ENCODE measurements at places on chromosomes 12 and 14. TPM values are rescaled to one million over a fixed set of nuclear protein-coding genes. Genes with fewer than 3 reads are reported as not detected.

- no peak for DNase-seq
Measured at GRCh38 chr12:116384691-116385485, 107.4 kb upstream of the MED13L start.

DNA sequence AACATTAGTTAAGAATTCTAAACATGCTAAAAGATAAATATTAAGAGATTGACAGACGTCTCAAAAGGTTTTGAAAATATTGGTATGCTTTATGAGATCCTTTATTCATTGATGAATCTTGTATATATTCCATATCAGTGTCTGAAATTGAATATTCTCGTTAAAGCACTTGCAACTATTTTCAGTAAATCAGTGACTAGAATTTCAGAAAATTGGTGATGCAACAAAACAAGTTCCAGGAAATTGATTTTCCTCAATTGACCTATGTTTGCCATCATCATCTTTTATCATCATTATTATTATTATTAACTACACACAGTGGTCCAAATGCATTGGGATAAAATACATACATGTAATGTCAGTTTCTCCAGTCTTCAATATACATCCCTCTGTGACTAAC is 453.6 kb downstream of the CCER1 start:
- DNase-seq = no peak

DNA sequence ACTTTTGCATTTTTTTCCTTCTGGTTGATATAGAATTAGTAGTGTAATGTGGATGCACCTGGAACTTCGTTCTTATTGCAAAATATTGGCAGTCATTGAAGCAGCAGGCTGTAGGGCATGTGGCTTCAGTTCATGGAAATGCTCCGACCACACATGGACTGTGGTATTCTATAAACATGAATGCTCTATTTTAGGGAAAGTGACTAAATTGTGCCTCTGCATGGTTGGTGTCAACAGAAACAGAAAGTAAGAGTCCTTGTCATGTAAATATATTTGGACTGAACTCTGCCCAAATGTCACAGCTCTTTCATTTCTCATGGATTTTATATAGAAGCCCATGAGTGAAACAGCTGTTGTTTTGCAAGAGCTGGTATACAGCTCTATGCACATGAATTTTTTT is 917.0 kb downstream of the LRFN5 start:
- DNase-seq = no peak

DNA sequence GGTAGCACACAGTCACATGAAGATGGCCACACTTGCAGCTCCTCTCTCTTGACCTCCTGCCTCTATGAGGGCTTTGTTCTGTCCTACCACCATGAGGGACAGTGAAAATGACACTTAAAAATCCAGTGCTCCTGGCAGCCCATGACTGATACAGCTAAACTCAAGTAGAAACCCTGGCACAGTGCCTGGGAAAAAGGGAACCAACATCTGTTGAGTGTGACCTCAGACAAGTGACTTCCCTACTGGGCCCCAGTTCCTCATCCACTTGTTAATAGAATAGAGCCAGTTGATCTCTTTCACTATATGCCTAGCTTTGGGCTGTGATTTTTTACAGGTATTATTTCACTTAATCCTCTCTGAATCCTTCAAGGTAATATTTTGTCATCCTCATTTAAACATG is 4.8 kb downstream of the GUCY2C start:
- peak; percentile 34 for DNase-seq

DNA sequence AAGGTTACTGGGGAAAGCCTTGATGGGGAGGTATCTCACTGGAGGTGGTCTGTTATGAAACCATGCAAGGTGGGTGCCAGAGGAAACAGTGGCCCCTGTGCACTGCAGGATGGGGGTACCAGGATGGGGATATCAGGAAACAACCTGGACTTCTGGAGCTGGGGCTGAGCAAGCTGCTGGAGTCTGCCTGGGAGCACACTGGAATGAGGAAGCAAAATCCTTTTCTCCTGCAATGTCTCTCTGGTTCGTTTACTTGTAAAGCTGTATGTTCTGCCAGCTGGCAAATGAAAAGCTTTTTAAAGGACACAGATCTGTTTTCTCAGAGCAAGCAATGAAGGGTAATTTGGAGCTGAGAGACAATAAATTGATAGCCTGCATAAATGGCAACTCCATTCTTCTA is 23.2 kb upstream of the SERPINA1 start:
- DNase-seq = no peak

GRCh38 chr14:104406831-104407230 is 172.7 kb upstream of the C14orf180 start:
- DNase-seq = no peak

DNA sequence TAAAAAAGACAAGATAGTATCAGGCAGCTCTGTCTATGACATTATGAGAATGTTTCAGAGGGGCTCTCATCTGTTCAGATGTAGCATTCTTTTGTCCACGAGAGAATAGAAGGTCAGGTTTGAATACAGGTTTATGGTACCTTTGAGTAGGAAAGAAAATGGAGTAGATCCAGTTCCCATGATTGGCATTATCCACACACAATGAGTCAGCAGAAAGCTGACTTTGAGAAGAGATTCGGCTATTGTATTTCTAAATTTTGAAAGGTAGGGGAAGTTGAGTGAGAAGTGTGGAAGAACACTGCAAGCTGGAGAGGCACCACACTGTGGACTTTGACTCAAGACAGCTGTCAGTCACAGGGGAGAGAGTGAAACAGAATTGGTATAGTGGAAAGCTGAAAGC is 135.4 kb downstream of the SYT10 start:
- DNase-seq = no peak

GRCh38 chr12:102021540-102022246 is 40.1 kb downstream of the WASHC3 start:
- no peak for DNase-seq

DNA sequence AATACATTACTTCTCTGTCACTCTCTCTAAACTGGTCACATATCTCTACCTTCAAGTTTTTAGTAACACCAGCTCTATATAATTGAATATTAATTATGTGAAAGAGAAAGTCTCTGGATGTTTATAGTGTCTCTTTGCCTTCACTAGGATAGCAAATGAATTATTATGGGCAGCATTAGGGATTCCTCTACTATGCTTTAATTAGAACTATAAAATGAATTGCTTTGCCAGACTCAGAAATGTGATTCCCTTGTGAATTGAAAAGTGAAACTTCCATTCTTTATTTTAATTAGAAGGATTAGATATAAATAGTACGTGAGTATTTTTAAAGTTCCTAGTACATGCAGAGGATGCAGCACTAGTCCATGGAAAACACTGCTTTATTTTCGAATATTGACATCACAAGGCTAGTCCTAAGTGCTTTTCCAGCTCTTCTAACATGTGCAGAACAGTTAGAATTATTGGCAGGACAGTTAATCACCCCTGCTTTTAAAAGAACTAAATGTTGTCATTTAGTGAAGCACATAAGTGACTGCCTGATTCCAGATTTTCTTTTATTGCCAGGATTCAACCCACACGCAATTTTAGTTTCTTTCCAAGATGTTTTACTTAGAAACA is 23.0 kb upstream of the REP15 start:
- no peak for DNase-seq

- DNase-seq = no peak
Measured at GRCh38 chr14:78611796-78612571, 441.8 kb downstream of the NRXN3 start.

GRCh38 chr12:724194-724855 is 28.1 kb upstream of the WNK1 start:
- DNase-seq = no peak

DNA sequence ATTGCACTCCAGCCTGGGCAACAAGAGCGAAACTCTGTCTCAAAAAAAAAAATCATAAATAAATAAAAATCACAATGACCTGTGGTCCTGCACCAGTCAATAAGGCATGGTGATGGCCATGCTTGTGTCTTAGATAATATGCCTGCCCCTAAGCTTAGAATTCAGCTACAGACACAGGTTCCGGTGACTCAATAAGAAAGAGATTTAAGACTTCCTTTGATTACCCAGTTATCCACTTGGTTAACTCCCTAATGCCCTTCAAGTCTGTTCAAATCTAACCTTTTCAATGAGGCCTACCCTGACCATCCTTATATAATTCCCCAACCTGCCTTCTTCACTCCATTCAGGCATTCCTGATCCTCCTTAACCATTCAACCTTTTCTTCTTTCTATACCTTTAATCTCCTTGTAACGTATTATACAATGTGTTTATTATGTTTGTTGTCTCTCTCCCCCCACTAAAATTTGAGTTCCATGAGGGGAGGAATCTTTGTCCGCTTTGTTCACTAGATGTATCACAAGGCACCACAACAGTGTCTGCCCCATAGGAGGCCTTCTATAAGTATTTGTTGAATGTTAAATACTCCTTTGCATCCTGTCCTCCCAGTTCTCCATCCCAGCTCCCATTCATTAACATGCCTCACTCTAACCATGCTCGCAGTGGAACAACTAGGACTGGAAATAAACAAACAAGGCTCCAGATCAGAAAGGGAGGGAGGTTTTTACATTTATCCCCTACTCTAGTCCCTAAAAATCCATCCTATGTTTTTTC is 8.9 kb downstream of the MAP4K5 start:
- DNase-seq = no peak

DNA sequence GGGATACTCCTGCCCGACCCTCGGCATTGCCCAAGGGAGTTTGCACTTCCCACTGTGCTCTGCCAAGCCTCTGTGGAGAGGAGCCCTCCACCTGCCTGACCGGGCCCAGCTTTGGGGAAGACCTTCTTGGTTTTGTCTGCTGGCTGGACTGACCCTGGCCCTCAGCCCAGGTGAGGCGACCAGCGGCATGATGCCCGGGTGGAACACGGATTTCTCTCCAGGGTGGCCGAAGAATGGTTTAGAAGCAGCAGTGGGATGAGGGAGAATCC is 15.6 kb downstream of the ZBTB42 start:
- no peak for DNase-seq

DNA sequence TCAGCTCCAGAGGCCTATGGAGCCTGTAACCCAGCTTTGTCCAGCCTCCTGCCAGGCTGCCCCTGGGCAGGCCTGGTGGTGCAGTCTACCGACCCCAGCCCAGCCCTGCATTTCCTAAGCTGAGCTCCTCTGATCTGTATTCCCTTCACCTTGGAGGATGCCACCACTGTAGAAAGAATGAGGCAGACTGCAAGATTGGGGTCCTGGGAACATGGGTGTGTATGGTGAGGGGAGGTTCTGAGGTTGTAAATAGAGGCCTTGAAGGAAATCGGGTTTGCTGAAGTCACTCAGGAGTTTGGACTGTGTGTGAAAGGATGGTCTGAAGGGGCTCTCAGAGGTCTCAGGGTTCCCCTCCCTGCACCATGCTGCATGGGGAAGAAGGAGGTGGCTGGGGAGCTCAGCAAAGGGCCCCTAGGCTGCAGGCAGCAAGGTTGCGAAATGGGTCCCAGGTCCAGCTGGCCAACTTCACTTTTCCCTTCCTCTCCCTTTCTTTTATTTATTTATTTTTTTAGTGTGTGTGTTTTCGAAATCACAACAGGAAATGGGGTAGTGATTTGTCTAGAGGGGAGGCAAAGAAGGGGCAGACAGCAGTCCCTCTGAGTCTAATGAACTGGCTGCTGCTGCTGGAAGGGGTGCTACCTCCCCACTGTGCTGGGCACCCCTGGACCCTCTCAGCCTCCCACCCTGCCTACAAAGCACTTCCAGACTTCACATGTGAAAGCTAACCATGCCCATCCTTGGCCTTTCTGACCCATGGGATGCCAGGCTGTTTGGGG is 1.2 kb upstream of the LRP1-AS start:
- no peak for DNase-seq

GRCh38 chr14:32249371-32249770 is 46.3 kb upstream of the RNU6-8 start:
- DNase-seq = peak; percentile 30

DNA sequence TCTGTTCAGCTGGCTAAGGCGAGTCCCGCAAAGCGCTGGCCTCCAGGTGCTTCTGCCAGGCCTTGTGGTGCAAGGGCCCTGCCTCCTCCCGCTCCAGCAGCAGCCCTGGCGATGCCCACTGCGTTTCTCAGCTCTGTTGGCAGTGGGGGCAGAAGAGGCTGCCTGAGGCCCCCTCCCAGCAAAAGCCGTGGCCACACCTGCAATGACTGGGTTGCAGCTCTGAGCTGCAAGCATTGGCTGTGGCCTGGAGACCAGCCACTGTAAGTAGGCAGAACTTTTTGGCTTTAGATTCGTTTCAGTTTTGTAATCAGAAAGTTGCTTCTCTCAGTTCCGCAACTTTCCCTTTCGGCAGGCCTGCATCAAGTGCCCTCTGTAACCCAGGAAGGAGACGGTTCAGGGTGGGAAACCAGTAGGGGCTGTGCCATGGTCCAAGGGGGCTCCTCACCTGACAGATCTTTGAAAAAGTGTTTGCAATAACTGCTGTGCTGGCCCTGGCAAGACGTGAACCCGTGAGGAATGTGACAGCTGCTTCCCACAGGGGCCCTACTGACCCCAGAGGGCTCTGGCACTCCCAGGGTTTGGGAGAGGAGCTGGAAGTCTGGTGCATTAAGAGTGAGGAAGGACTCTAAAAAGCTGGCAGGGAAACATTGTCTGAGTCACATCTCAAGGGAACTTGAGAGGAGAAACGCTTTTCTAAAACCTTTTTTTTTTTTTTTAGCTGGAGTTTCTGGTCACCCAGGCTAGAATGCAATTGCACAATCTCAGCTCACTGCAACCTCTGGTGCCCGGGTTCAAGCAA is 54.5 kb upstream of the MAX start:
- DNase-seq = no peak

- no peak for DNase-seq
Measured at GRCh38 chr14:57029620-57030253, 219.5 kb upstream of the OTX2 start.

DNA sequence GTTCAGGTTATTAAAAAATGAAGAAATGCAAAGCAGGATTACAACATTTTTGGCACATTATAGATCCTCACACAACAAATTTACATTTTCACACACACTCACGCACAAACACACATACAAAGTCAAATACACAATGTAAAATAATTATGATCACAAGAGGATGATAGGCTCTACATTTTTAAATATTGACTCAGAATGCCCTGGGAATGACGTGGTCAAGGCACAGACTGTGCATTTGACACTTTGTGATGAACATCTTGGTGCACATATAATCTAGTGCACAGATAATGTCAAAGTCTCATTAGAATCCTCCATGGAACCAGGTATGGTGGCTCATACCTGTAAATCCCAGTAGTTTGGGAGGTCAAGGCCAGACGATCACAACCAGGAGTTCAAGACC is 49.4 kb downstream of the DPF3 start:
- no peak for DNase-seq

DNA sequence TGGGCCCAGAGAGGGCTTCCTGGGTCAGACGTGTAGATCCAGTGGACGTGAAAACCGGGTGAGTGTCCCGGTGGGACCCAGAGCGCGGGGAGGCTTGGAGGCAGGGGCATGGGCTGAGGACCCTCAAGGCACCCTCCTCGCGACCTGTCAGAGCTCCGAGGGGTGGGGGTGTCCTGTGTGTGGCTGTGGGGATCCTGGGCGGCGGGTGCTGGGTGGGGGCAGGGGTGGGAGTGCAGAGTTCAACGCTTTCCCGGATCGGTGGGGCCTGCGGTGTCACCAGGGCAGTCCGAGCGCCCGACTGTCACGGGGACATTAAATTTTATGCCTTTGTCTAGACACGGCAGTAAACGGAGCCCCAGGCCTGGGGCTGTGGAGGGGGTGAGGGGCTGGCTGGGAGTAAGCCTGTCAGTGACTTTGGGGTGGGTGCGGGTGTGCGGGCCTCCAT is 1.0 kb downstream of the TMEM121 start:
- DNase-seq = no peak

Gene KIAA0586
- total RNA-seq = 18.2 TPM

Gene ARMH4
- 0.67 TPM for total RNA-seq

Gene PTPRB
- total RNA-seq = 64.9 TPM

Gene TPH2
- total RNA-seq = not detected
